ENCODE measurements at places on chromosomes 1 and 21.

DNA sequence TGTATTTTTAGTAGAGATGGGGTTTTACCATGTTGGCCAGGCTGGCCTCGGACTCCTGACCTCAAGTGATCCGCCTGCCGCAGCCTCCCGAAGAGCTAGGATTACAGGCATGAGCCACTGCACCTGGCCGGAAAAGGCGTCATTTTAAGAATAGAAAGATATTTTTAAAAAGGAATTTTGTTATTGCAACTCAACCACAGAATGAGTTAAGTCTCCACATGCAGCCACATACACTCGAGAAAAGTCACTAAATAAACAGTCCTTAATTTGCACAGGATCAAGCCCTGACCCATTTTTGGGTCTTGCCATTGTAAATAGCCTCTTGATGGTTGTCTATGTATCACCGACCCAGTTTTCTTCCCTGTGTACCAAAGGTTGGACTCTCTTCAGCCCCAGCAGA, 85.5 kb downstream of the FBXO2 start:
- H3K27me3 ChIP-seq = peaks cover 17% of the 10 kb centered on the region
- H3K4me3 ChIP-seq = no peak overlapping the region
- no peaks in the 10 kb centered on the region for H3K36me3 ChIP-seq
- H3K27ac ChIP-seq = no peak overlapping the region
- peaks cover 4% of the 10 kb centered on the region for H3K4me1 ChIP-seq

GRCh38 chr1:232737917-232738316, 67.3 kb upstream of the MAP10 start:
- no peak overlapping the region for H3K4me3 ChIP-seq
- no peaks in the 10 kb centered on the region for H3K4me1 ChIP-seq
- no peaks in the 10 kb centered on the region for H3K27me3 ChIP-seq
- no peak for DNase-seq
- H3K27ac ChIP-seq = no peak overlapping the region

GRCh38 chr1:182635871-182636270, 31.7 kb upstream of the RGS16 start:
- H3K4me1 ChIP-seq = peaks cover 15% of the 10 kb centered on the region
- H3K27me3 ChIP-seq = no peaks in the 10 kb centered on the region
- DNase-seq = no peak

GRCh38 chr21:27703791-27704190, 736.9 kb upstream of the ADAMTS5 start:
- H3K27ac ChIP-seq = no peak overlapping the region
- no peaks in the 10 kb centered on the region for H3K36me3 ChIP-seq
- no peak for DNase-seq
- no peaks in the 10 kb centered on the region for H3K4me1 ChIP-seq
- H3K4me3 ChIP-seq = no peak overlapping the region

- no peak for DNase-seq
- H3K4me1 ChIP-seq = no peaks in the 10 kb centered on the region
- H3K27ac ChIP-seq = no peak overlapping the region
- peaks cover 49% of the 10 kb centered on the region for H3K36me3 ChIP-seq
These were observed 46.9 kb upstream of the LIN9 start for GRCh38 chr1:226355669-226356551.

DNA sequence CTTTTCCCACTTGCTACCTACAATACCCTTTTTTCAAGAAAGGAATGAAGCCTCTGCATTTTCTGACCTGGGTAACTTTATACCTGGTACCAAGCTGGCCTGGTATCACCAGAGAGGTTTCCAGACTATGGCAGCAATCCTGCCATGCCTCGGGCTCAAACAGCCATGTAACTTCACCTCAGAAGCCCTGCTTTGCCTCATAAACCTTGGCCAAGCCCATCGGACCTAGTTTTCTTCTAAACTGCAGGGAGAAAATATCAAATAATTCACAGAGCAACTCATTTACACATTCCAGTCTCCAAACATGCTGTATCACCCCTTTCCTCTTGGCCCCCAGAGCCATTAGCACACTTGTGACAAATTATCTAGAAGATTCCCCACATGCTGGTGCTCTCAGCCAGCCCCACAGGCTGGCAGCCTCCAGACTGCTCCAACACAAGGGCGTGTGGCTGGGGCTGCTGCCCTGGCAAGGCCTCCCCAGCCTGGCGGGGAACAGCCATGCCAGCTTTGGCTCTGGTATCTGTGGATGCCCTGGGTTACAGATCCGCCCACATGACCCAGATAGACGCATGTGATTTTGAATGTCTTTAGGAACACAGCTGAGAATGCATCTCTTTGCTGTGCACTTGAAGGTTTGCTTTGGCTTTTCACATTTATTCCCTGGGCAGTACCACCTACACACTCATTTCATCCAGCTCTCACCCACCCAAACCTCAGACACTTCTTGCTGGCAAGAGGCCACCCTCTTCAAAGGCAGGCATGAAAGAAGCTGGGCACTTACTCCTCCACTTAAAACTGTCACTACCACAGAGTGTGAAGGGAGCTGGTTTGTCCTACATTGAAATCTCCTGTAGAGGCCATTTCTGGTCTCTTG, 70.0 kb upstream of the BCAR3 start:
- H3K4me3 ChIP-seq = no peak overlapping the region
- H3K4me1 ChIP-seq = peaks cover 7% of the 10 kb centered on the region
- H3K27me3 ChIP-seq = no peaks in the 10 kb centered on the region
- DNase-seq = no peak
- no peak overlapping the region for H3K27ac ChIP-seq

GRCh38 chr1:32962248-32962896, 2.2 kb downstream of the RNF19B start:
- H3K27ac ChIP-seq = no peak overlapping the region
- H3K36me3 ChIP-seq = no peaks in the 10 kb centered on the region
- peak overlapping the region; percentile 95 for H3K4me3 ChIP-seq
- H3K27me3 ChIP-seq = no peaks in the 10 kb centered on the region
- no peak for DNase-seq

GRCh38 chr1:38207275-38207674, 160.7 kb upstream of the POU3F1 start:
- no peak overlapping the region for H3K4me3 ChIP-seq
- peaks cover 21% of the 10 kb centered on the region for H3K27me3 ChIP-seq
- no peak for DNase-seq
- no peaks in the 10 kb centered on the region for H3K4me1 ChIP-seq
- no peaks in the 10 kb centered on the region for H3K36me3 ChIP-seq

GRCh38 chr1:214747050-214747635, 144.1 kb downstream of the CENPF start:
- no peak overlapping the region for H3K4me3 ChIP-seq
- no peaks in the 10 kb centered on the region for H3K4me1 ChIP-seq
- DNase-seq = no peak

- no peak overlapping the region for H3K27ac ChIP-seq
- H3K4me1 ChIP-seq = peaks cover 2% of the 10 kb centered on the region
- no peak for DNase-seq
- H3K27me3 ChIP-seq = no peaks in the 10 kb centered on the region
- H3K36me3 ChIP-seq = no peaks in the 10 kb centered on the region
- H3K4me3 ChIP-seq = no peak overlapping the region
These were observed 153.3 kb upstream of the C8B start for GRCh38 chr1:57118948-57119603.

- H3K4me1 ChIP-seq = no peaks in the 10 kb centered on the region
- no peaks in the 10 kb centered on the region for H3K36me3 ChIP-seq
- H3K4me3 ChIP-seq = no peak overlapping the region
- no peaks in the 10 kb centered on the region for H3K27me3 ChIP-seq
These were observed 62.8 kb downstream of the RGS13 start for GRCh38 chr1:192698731-192699130.

GRCh38 chr1:162590101-162590500, 28.6 kb downstream of the UAP1 start:
- H3K27ac ChIP-seq = no peak overlapping the region
- peaks cover 6% of the 10 kb centered on the region for H3K36me3 ChIP-seq
- H3K4me1 ChIP-seq = no peaks in the 10 kb centered on the region
- DNase-seq = no peak

DNA sequence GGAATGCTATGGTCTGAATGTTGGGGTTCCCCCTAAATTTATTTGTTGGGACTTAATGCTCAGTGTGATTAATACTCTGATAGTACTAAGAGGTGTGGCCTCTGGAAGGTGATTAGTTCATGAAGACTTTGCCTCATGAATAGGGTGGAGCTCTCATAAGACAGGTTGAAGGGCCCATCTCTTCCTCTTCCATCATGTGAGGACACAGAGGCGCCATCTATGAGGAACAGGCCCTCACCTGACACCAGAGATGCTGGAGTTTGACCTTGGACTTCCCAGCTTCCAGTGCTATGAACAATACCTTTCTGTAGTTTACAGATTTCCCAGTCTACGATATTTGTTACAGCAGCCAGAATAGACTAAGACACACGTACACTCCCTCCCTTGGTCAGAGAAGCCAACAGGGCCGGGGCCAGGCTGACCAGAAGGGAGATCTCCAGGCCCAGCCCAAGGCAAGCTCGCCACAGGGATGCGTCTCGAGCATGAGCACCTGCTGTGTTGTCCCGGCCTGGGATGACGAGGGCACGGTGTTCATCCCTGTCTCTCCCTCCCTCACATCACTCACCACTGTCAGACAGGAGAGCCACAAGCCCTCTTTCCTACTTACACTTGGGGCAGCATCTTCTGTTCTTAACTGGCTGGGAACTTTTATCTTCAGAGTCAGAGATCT, 4.7 kb upstream of the ABCG1 start:
- DNase-seq = no peak
- no peak overlapping the region for H3K4me3 ChIP-seq
- H3K4me1 ChIP-seq = no peaks in the 10 kb centered on the region

DNA sequence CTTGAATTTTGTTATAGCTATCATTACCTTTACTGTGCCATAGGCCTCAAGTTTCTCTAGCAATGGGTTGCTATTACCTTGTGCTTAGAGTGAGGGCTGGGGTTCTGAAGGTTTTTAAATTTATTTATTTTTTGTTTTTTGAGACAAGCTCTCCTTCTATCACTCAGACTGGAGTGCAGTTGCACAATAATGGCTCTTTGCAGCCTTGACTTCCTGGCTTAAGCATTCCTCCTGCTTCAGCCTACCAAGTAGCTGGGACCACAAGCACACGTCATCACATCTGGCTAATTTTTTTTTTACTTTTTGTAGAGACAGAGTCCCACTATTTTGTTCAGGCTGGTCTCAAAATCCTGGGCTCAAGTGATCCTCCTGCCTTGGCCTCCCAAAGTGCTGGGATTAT, 41.5 kb downstream of the SNX27 start:
- H3K4me1 ChIP-seq = no peaks in the 10 kb centered on the region
- no peak overlapping the region for H3K27ac ChIP-seq
- DNase-seq = no peak

DNA sequence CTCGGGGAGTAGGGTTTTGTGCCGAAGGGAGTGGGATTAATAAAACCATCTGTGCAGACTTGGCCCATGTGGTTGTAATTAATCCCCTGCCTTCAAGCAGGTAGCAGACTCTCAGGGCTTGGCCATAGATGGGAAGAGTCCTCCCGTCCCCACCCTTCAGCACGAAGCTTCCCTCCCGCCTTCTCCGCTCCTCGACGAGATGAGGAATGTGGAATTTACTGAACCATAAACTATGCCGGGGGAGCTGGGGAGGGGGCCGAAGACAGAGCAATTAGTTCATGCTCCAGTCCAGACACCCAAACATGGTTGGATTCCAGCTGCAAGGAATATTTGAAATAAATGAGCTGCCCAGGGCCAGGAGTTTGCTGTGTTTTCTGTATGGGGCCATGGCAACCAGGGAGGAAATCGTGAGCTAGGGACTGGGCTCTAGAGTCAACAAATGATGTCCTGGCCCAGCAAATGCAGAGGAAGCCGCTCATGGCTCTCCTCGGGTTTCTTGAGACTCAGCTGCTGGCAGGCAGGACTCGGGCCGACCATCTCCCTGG, 78.8 kb downstream of the SPSB1 start:
- H3K4me1 ChIP-seq = peaks cover 13% of the 10 kb centered on the region
- H3K4me3 ChIP-seq = no peak overlapping the region
- no peaks in the 10 kb centered on the region for H3K27me3 ChIP-seq
- H3K36me3 ChIP-seq = no peaks in the 10 kb centered on the region

GRCh38 chr1:248695451-248696132, 7.0 kb downstream of the OR14I1 start:
- no peaks in the 10 kb centered on the region for H3K27me3 ChIP-seq
- peaks cover 1% of the 10 kb centered on the region for H3K36me3 ChIP-seq
- no peak overlapping the region for H3K4me3 ChIP-seq
- H3K4me1 ChIP-seq = no peaks in the 10 kb centered on the region
- H3K27ac ChIP-seq = no peak overlapping the region

GRCh38 chr1:156862997-156863599, 2.4 kb downstream of the NTRK1 start:
- H3K4me1 ChIP-seq = peaks cover 27% of the 10 kb centered on the region
- H3K27ac ChIP-seq = no peak overlapping the region
- no peak for DNase-seq
- H3K4me3 ChIP-seq = no peak overlapping the region
- no peaks in the 10 kb centered on the region for H3K36me3 ChIP-seq
- H3K27me3 ChIP-seq = peaks cover 62% of the 10 kb centered on the region

DNA sequence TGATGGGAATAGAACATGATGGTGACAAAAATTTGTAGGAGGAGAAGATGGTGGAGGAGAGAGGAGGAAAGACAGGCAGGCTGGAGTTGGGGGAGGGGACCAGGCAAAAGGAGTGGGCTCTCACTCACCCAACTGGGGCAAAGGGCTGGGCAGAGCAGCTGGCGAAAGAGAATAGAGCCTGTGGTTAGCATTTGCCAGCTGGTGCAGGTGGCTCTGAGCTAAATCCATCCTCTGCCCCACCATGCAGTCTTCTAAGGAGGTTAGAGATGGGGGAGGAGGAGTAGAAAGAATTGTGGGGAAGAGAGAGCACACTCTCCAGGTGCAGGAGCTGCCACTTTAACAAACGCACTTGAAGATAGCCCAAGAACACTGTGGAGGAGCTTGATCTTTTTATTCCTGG, 27.6 kb upstream of the SLAMF1 start:
- H3K4me3 ChIP-seq = no peak overlapping the region
- H3K27me3 ChIP-seq = no peaks in the 10 kb centered on the region
- DNase-seq = no peak

- H3K4me1 ChIP-seq = peaks cover 12% of the 10 kb centered on the region
- no peaks in the 10 kb centered on the region for H3K27me3 ChIP-seq
- H3K4me3 ChIP-seq = no peak overlapping the region
- H3K36me3 ChIP-seq = peaks cover 17% of the 10 kb centered on the region
These were observed 24.4 kb downstream of the PLXNA2 start for GRCh38 chr1:208219659-208220282.

- H3K27ac ChIP-seq = no peak overlapping the region
- no peak for DNase-seq
- H3K27me3 ChIP-seq = no peaks in the 10 kb centered on the region
- no peaks in the 10 kb centered on the region for H3K36me3 ChIP-seq
- no peaks in the 10 kb centered on the region for H3K4me1 ChIP-seq
- no peak overlapping the region for H3K4me3 ChIP-seq
These were observed 86.9 kb upstream of the UBE2U start for GRCh38 chr1:64116537-64116936.

GRCh38 chr1:117466761-117467160, 99.5 kb downstream of the MAN1A2 start:
- no peaks in the 10 kb centered on the region for H3K4me1 ChIP-seq
- H3K4me3 ChIP-seq = no peak overlapping the region
- H3K36me3 ChIP-seq = no peaks in the 10 kb centered on the region
- H3K27ac ChIP-seq = no peak overlapping the region
- no peak for DNase-seq
- no peaks in the 10 kb centered on the region for H3K27me3 ChIP-seq

GRCh38 chr1:5991381-5992025, 722 bp downstream of the NPHP4 start:
- peak; percentile 45 for DNase-seq
- no peaks in the 10 kb centered on the region for H3K27me3 ChIP-seq
- H3K27ac ChIP-seq = no peak overlapping the region
- H3K4me3 ChIP-seq = peak overlapping the region; percentile 94
- H3K4me1 ChIP-seq = peaks cover 18% of the 10 kb centered on the region

Measured in neuronal stem cell (in vitro differentiated cells).